ENCODE measurements at places on chromosomes 6 and 20. TPM values are rescaled to one million over a fixed set of nuclear protein-coding genes. Genes with fewer than 3 reads are reported as not detected.

- no peak for DNase-seq
Measured at GRCh38 chr6:139016337-139017213, 12.0 kb upstream of the ABRACL start.

Gene CST7
- total RNA-seq: not detected

GRCh38 chr6:30997301-30997700, 13.0 kb upstream of the MUC22 start:
- no peak for DNase-seq

GRCh38 chr20:32565735-32566032, 19.4 kb downstream of the NOL4L start:
- DNase-seq: no peak

Gene SMPD2
- total RNA-seq: 12.7 TPM

GRCh38 chr20:51374961-51375360, 167.6 kb downstream of the NFATC2 start:
- DNase-seq: no peak

DNA sequence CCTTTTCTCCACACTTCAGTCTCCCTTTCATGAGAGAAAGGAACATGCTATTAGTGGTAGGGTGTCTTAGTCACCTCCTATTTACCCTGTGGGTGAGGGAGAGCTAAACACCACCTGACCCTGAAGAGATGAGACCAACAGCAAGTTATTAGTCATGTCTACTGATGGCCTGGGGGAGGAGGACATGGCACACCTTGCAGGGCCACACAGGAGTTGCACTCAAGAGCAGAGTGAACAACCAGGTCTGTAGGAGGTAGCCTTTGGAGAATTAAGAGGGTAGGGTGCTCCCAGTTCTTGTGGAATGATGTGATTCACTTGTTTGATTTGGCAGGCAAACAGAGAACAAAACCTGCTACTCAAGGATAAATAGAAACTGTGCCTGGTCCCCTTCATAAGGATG, 82.7 kb upstream of the FABP7 start:
- DNase-seq: peak; percentile 94

GRCh38 chr6:75205776-75206575, at the start of gene COL12A1:
TSS of gene COL12A1 (minus strand) at chr6:75206053. CDS start at chr6:75202792, 3,261 bp downstream.
- peak; percentile 97 for DNase-seq

DNA sequence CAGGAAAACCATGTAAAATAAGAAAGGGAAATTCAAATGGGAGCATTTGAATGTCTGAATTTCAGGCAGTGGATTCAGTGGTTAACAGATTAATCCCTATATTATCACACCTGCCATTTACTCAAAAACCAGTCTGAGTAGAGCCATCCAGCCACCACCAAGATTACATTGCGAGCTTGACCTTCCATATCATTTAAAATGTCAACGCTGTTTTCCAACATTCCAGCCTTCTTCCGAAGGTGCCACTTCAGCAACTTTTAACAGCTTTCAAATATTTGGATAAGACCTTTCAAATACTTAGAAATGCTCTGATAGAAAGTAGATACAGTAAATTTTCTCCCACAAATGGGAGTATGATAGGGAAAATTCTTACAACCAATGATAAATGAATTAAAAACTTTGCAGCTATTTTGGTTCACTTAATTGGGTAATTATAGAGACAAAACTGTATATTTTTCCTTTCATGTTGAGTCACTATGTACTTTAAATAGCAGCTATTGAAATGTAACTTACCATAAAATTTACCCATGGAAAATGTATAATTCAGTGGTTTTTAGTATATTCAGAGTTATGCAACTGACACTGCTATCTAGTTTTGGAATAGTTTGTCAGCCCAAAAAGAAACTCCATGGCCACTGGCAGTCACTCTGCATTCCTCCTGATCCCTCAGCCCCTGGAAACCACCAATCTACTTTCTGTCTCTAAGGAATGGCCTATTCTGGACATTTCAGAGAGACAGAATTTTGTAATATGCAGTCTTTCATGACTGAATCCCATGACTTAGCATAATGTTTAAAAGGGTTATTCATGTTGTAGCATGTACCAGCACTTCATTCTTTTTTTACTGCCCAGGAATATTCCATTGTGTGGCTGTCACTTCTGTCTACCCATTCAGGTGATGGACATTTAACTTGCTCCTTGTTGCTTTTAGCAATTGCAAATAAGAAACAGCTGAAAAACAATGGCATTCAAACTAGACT, 21.5 kb downstream of the EZR start:
- no peak for DNase-seq

- no peak for DNase-seq
Measured at GRCh38 chr6:90375681-90376439, 79.2 kb upstream of the BACH2 start.

DNA sequence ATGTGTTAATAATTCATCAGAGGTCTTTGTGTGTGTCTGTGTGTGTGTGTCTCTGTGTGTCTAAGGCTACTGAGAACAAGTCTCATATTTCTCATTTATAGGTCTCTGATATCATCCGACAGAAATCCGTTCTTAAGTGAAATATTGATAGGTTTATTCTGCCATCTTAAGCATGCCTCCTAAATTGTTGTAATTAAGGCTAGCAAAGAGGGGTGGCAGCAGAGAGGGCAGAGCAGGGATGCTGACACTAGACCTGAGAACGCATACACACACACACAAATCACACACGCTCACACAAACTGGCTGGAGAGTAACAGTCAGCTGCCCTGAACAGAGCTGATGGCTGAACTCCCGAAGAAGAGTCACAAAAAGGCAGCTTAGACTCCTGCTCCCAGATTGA, 84.9 kb upstream of the LRFN2 start:
- no peak for DNase-seq

DNA sequence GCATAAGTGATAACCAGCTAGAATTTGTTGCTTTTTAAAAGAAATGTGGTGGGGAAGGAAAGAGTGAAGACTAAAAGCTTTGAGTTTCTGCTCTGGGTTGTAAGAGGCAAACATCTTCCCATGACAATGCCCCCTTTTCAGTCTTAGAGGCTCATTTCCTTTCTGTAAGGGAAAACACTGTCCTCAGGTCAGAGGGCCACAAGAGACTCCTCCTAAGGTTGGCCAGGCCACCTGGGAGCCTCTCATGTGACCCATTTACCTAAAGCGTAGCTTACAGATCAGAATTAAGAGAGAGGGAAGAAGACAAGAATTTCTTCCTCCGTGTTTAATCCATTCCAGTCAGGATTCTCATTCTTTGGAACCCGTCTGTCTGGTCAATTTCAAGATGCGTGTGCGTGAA, 220.4 kb upstream of the HEY2 start:
- DNase-seq: no peak

DNA sequence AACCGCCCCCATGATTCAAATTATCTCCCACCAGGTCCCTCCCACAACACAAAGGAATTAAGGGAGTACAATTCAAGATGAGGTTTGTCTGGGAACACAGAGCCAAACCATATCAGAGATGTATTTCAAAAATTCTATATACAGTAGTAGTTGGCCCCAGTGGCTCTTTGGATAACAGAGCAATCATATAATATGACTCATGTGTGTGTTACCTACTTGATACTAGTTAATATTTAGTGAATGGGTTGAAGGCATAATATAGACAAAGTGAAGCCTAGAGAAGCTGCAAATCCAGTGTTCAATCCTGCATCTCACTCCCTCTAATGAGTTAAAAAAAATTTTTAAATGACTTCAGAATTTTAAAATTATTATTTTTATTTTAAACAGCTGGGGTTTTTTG, 43.2 kb downstream of the KAT14 start:
- DNase-seq: no peak

Gene HLA-DRB1
- not detected for total RNA-seq

Gene EYS
- 0.07 TPM for total RNA-seq

Gene HLA-DQA1
- total RNA-seq: not detected

Gene SPEF1
- 0.17 TPM for total RNA-seq

GRCh38 chr6:88725111-88725975, 238.1 kb downstream of the RNGTT start:
- no peak for DNase-seq

GRCh38 chr6:148427333-148427732, 84.7 kb downstream of the SASH1 start:
- no peak for DNase-seq

GRCh38 chr6:37170273-37171200, 585 bp downstream of the PIM1 start:
- peak; percentile 42 for DNase-seq

Gene NR2E1
- not detected for total RNA-seq

GRCh38 chr20:58077282-58077681, 151.2 kb downstream of the ANKRD60 start:
- no peak for DNase-seq

Gene APCDD1L
- 4.4 TPM for total RNA-seq

DNA sequence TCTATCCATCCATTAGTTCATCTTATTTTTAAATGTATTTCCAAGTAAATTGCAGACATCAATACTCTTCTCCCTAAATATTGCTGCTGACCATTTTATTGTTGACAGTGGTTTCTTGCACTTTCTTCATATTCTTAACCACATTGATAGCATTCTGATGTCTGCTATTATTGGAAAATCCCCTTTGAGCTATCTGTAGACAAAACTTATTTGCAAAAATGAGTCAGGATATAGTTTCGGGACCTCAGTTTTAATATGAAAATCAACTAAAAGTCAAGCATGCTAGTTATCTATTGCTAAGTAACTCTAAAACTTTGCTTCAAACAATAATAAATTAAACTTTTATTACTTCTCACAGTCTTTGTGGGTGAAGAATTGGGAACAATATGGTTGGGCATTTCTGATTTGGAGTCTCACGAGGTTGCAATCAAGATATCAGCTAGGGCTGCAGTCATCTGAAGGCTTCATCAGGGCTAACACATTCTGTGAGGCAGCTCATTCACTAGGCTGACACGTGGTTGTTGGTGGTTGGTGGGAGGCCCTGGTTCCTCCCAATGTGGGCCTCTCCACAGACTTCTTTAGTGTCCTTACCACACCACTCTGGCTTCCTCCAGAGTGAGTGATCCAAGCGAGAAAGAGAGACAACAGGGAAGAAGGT, 32.7 kb downstream of the CD109 start:
- DNase-seq: no peak

DNA sequence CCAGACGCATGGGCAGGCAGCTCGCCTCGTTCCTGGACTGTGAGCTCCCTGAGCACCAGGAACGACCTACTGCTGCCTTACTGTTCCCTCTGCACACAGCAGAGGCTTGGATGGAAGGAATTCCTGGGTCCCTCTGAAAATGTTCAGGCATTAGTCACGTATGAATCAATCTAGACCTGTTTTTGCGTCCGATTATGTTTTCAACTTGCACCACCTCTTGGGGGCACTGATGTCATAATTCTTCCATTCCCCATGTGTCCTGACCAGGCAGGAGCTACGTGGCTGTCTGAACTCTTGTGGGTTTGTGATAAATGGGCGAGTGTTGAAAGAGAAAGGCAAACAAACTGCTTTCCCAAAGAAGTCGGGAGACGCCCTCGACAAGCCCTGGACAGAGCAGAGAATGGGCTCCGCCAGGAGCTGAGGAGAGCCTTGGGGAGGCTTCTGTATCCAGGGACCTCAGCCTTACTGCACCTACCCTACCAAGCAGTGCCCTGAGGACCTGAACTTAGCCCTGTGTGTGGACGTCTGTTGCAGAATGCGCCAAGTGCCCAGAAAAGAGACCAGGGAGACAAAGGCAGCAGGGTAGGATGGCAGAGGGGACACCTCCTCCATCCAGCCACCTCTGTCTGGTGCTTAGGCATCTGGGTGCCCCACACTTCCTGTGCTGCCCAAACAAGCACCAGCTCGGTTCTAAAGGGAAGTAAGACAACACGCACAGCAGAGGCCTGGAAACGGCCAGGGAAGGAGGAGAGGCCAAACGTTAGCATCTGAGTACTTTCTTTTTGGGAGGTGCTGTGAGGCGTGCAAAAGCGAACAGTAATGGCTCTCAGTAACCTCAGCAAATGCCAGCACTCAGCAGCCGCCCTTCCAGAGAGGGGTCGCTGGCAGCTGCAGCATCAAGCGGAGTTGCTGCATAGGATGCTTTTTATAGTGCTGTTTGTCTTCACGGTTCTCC, 124.2 kb downstream of the LY86 start:
- peak; percentile 96 for DNase-seq

Gene BPIFB4
- not detected for total RNA-seq

Gene PRL
- total RNA-seq: not detected

GRCh38 chr20:38460040-38460623, 12.5 kb upstream of the RALGAPB start:
- DNase-seq: peak; percentile 75

- no peak for DNase-seq
Measured at GRCh38 chr6:29641430-29642148, 8.6 kb upstream of the GABBR1 start.

DNA sequence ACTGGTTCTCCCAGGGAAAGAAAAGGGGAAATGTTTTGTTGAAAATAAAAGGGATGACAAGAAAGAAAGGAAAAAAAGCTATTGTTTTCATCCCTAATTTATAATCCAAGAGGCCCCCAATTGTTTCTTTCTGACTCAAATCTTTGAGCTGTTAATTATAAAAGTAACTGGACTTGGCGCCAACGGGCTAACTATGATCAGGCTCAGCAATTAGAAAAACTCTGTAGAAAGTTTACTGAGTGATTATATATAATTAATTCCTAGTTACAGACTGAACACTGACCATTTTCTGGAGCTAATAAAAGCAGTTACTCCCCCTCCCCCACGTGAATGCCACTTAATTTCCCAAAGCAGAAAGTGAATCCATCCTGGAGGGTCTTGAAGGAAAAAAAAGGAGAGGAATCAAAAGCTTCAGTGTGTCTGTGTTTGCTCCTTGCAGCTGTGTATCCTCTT, 3.2 kb downstream of the ZMYND8 start:
- DNase-seq: no peak

Gene PDE7B
- total RNA-seq: not detected

DNA sequence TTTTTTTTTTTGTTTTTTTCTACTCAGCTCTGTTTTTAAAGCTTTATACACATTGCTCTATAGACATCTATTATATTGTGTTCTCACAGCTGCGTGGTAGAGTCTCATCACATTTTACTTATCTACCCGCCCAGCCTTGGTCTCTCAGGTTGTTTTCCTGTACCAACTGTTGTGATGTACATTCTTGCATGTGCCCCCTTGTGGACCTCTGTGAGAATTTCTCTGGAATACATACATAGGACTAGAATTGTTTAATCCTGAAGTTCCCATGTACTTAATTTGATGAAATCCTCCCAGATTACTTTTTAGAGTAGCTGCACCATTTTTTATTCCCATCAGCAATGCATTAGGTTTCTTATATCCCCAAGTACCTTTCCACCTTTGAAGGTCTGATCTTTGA, 40.4 kb upstream of the TINAG start:
- DNase-seq: no peak

- no peak for DNase-seq
Measured at GRCh38 chr20:48820649-48820973, 7.2 kb downstream of the PREX1 start.

Gene TUBB2B
- total RNA-seq: not detected

Gene RTF2
- 56.0 TPM for total RNA-seq

GRCh38 chr6:104956731-104957294, at the start of gene LIN28B:
TSS of gene LIN28B (plus strand) at chr6:104957107. CDS start at chr6:104957251, 144 bp downstream.
- DNase-seq: no peak

GRCh38 chr20:43975096-43975768, 60.6 kb downstream of the TOX2 start:
- DNase-seq: peak; percentile 58

Gene HSPA1L
- total RNA-seq: 0.46 TPM

Data from foreskin keratinocyte (primary cell).